T1000 (cell line): ENCODE measurements at places on chromosomes 16 and 17.

DNA sequence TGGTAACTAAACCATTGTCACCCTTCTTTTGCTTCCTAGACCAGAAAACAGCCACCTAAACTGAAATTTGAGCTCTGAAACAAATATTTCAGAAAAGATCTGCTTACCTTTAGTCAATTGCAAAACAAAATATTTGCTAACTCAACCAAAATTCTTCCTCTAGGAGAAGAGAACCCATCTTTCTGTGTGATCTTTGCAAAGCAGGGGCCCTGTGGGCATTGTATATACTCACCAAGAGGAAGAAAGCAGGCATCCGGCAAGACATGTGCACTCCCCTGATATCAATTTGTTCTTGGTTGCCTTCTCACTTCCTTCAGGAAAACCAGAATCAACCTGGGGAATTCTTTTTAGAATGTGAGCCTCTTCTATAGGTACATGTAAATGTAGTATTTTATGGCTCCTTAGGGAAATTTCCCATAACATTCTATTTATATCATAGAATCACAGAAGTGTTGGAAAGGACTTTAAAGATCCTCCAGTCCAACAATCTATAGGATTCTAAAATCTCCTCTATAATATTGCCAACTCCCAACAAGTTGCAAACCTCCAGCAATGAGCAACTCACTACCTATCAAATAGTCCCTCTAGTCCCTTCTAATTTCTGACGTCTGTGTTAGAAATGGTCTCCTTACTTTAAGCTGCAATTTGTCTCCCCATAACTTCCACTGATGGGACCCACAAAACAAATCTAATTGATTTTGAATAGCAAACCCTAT lies 966 bp downstream of the SLFN14 start:
- no peak for DNase-seq

- DNase-seq, result no peak
These were observed 60.6 kb downstream of the RPH3AL start for GRCh38 chr17:292016-292415.

GRCh38 chr16:88646345-88647034 lies 4.4 kb downstream of the CYBA start:
- DNase-seq, result no peak

DNA sequence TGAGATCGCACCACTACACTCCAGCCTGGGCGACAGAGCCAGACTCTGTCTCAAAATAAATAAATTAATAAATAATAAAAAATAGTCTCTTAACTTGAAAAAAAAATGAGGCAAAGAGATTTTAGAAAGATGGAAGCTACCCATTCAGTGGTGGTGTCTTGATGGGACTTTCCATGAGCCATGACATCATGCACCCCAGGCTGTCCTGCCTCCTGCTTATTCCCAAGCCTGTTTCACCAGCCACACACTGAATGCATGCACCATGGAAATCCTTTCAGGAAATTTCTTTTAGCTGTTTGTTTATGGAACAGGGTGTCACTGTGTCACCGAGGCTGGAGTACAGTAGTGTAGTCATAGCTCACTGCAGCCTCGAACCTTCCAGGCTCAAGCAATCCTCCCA lies 8.9 kb upstream of the DLX3 start:
- DNase-seq, result no peak

DNA sequence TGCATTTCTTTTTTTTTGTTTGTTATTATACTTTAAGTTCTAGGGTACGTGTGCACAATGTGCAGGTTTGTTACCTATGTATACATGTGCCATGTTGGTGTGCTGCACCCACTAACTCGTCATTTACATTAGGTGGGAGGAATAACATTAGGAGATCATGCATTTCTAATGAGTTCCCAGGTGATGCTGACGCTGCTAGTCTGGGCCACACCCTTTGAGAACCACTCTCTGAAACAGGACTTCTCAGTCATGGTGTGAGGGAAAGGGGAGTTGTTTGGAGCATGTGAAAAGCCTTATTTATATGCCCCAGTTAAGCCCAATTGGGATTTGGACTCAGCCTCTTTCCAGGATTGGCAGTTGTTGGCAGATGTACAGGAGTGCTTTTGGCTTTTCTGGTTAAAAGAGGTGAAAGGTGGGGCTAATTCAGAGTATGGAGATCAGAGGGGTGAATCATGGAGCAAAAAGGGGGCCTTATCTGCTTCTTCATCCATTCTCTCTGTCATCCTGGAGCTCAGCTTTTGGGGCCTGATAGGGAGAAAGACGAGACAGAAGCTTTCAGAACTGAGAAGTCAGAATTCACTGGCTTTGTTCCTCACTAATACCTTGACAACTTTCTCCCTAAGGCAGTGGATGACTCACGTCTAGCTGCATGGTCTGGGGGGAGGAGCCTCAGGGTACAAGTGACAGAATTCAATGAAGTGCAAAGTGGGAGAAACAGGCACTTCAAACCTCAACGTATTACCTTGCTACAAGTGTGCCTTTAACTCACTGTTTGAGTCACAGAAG lies 180.0 kb upstream of the CACNG3 start:
- DNase-seq, result no peak

- no peak for DNase-seq
These were observed 4.0 kb downstream of the LYRM1 start for GRCh38 chr16:20904507-20905081.
